ENCODE measurements at places on chromosomes 12 and 14.

- DNase-seq, result no peak
These were observed 250.9 kb upstream of the SYT10 start for GRCh38 chr12:33690562-33690961.

DNA sequence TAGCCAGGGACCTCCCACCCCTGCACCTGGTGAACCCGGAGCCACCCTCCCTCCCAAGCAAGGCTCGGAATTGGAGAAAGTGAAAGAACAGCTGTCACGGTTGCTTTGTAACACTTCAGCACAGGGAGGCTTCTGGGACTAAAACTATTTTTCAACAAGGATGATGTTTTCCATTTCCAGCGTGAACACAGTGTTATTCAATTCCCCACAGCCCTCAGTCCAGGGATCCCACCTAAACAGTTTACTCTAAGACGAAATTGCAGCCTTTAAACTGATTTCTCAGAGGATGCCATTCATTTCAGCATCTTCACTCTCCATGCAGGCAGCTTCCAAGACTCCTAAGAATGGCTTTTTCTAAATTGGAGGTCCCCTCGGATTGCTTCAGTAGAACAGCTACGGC lies 229.2 kb downstream of the SLC15A4 start:
- no peak for DNase-seq

DNA sequence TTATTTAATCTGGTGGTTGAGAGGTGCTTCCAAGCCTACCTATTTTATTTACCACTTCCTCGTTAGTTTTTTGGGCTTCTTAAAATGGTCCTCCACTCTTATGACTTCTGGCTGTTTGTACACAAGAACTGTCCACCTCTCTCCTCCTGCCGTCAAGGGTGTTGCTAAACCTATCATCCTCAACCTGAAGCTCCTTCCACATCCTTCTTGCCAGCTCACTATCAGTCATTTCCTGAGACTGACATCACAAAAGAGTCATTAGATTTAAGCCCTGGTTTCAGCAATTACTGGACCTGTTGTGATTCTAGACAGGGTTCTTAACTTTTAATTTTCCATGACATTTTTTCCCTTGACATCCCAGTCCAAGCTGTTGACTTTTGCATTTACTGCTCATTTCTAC lies 91.9 kb downstream of the BICD1 start:
- no peak for DNase-seq

DNA sequence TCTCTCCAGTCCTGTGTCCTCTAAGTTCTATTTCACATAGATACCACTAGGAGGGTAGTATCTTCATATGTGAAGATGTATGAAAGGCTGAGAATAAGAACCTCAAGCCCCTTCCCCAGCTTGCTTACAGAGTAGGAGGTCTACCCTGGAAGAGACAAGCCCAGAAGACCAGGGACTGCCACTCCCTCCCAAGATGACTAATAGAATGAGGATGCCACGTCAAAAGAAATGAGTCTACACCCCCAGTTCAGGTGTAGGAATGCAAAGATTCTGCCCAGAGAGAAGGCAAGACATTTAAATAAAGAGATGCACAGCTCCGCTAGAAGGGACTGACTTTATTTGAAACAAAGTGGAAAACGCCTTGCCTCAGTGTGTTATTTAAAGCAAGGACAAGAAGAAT lies 1006.0 kb upstream of the USP15 start:
- no peak for DNase-seq

- DNase-seq, result no peak
These were observed 13.9 kb upstream of the KRT8 start for GRCh38 chr12:52918784-52919183.

DNA sequence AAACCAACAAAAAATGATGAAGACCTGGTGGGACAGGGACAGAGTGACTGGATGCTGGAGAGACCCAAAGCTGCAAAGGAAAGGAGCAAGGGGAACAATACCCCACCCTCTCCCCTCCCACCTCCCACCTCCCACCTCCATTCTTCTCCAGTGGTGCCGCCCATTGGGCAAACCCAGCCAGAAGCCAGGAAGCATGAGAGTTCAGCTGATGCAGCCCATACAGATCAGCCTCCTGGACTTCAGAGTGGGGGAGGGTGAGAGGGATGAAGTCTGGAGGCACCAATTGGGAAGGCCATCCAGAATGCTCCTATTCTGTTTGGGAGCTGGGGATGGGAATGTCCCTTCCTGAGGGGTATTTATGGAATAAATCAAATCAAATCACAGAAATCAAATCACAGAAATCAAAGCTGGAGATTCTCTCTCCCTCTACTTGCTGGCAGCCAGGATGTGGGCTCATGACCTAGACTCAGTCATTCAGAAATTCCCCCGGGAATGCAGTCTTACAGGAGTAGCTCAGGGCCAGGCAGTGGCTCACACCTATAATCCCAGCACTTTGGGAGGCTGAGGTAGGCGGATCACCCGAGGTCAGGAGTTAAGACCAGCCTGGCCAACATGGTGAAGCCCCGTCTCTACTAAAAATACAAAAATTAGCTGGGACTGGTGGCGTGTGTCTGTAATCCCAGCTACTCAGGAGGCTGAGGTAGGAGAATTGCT lies 31.1 kb downstream of the IRF2BPL start:
- DNase-seq, result no peak

GRCh38 chr12:130185455-130186391 lies 23.5 kb downstream of the FZD10 start:
- no peak for DNase-seq

DNA sequence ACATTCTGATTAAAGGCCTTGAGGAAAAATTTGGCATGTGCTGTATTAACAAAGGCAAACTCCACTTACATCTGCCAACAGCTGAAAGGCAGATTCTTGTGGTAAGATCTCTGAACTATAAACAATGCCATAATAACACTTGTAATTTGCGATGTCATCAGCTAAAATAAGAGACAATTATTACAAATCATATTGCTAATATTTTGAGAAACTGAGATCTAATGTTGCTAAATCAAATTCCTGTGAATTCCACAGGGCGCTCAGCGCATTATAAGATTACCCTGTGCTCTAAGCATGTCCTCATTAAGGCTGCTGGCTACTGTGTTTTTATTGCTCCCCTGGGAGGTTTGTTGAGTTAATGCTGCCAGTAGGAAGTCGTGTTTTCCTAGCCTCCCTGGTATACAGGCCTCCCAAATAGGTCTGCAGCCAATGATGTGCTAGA lies 244.8 kb downstream of the DACT1 start:
- no peak for DNase-seq

DNA sequence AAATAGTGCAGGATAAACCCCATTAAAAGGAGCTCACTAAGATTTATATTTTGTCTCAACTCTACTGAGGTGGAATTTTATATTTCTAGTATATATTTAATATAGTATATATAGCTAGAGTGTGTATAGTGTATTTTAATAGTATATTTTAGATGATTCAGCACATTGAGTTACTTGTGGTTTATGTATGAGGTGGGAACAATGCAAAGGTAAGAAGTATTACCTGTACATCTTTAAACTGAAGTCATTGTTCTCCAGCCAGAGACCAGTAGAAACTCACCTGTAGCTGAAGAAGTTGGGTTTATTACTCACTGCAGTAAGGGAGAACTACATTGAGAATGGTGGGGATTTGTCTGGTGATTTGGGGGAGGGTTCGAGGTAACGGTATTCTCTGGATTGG lies 15.9 kb downstream of the ETNK1 start:
- no peak for DNase-seq

DNA sequence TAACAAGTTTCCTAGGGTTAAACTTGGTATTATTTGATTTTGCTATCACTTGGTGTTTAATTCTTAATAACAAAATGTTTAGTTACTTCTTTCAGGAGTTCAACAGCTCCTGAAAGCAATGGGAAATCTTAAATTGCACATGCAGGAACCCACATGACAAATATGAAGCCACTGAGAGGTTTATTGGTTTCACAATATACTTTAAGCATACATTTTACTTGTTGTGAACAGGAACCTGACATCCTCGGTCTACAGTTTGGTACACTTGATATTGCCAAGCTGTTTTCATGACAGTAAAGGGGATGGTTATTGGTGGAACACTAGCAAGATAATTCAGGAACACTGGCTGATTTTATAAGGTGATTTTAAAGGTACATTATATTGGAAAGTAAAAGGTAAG lies 46.2 kb downstream of the SLC38A1 start:
- DNase-seq, result no peak

GRCh38 chr12:95701722-95702418 lies 88.7 kb downstream of the NTN4 start:
- DNase-seq, result no peak

DNA sequence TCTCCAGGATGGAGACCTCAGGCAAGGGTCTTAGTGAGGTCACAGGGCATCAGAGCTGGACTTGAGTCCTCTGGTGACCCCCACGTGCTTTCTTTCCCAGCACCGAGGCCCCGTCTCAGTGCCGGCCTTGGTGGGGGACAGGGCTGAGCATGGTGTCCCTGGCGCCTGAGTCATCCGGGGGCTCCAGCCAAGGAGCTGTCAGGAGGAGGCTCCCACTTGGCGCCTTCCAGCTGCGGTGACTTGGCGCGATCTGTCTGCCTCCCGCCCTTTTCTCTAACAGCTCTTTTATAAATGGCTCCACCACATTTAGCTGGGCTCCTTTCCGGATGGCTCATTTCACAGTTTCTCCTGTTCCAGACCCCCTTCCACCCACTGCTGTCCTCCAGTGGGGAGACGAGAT lies 60.4 kb downstream of the PRMT8 start:
- DNase-seq, result no peak

DNA sequence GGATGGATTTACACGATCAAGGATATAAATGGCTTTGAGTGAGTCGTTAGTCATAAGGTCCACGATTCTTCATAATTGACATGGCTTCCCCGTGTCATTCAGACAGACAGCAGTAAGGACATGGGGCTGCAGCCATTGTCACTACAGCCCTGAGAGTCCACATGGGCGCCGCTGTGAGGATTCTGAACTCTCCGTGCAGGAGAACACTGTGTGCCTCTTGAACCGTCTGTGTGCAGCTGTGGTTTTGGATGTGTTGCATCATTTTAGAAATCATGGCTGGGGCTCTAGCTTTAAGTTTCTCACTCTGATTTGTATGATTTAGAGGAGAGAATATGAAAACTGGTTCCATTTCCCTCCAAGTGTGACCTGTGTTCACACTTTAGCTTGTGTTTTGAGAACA lies 47.2 kb downstream of the NPAS3 start:
- no peak for DNase-seq

- no peak for DNase-seq
These were observed 496.0 kb downstream of the SLC6A15 start for GRCh38 chr12:84416626-84417025.

DNA sequence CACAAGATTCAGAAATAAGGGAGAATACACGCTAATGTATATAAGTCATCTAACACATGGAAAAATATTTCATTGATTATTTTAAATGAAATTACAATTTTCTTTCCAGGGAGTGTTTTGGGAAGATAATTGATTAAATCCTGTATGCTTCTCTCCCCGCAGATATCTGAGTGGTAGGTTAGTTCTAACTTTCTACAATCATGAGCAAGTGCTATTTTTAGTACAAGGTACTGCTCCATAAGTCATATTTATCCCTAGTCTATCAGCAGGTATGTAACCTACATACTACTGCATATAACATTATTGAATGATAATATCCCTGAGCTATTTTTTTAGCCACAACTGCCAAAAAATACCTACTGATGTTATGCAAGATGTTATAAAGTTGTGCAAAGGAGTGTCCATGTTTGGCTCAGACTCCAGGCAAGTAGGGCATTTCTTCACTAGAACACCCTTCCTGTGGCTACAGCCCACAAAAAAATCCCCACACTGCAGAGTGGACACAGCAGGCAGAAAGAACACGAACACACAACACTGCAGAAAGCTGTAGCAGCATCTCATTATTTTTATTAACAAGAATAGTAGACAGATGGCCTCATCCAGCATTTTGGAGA lies 87.0 kb downstream of the SEC23A start:
- no peak for DNase-seq

DNA sequence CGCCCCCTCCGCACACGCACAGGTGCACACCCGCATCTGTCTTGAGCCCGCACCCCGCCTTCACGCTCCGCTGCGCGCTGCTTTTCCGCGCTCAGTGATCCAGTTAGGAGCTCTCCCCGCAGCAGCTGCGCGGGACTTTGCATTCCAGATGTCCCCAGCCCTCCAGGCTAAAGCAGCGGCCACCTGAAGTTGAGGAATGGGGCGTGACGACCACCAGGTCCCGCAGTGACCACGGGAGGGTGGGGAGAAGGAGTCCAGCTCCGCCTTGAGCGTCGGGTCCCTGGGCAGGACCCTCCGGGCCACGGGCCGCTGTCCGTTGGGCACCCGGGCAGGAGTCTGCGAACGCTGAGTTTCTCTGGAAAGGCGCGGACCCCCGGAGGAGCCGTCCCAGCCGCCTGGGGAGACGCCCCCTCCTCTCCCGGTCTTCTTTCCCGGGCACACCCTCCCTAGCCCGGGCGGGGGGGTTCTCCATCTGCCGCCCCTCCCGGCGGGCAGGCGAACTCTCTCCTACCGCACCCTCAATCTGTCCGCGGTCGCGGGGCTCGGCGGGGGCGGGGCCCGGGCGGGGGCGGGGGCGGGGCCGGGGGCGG lies 334 bp upstream of the TMEM132C start:
- no peak for DNase-seq

- DNase-seq, result no peak
These were observed 496.8 kb downstream of the EGLN3 start for GRCh38 chr14:33454022-33454595.

DNA sequence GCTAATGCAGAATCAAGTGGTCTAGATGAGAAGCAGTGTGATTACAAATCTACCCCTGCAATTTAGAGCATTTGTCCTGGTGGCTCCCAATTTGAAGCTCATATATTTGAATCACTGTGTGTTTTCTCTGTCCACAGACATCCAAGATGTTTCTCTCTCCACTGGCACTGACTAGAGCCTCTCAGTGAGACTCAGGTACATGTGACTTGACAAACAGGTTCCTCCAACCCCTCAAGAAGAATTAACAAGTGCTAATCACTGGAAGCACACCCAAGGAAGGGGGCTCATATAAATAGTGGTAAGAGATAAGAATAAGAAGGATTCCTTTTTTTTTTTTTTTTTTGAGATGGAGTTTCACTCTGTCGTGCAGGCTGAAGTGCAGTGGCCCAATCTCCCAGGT lies 20.5 kb downstream of the OR10G2 start:
- DNase-seq, result no peak

GRCh38 chr12:94025068-94025467 lies 123.3 kb upstream of the PLXNC1 start:
- no peak for DNase-seq

- no peak for DNase-seq
These were observed 23.8 kb upstream of the PYROXD1 start for GRCh38 chr12:21413369-21414277.

- no peak for DNase-seq
These were observed 7.6 kb downstream of the M6PR start for GRCh38 chr12:8941691-8942478.

- DNase-seq, result peak; percentile 96
These were observed 1.3 kb downstream of the PRPH start for GRCh38 chr12:49296034-49296835.

DNA sequence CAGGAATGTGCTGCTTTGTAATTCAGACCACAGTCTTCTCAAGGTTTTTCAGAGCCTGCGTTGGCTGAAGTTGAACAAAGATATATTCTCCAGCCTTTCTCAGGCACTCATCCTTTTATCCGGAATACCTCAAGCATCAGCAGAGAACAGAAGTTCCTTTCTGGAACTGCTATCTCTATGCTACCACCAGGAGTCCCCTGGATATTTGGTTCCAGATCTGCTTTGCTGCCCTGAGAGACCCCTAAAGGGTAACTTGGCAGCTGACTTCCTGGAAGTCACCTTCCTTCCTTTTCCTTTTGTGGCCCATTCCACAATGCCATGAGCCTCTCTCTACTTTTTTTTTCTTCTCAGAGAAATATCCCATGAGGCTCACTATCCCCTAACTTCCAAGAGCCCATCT lies 188.2 kb downstream of the PLCZ1 start:
- no peak for DNase-seq

Measured in HuH-7 (cell line).